ENCODE measurements at places on chromosomes 7 and 10. TPM values are rescaled to one million over a fixed set of nuclear protein-coding genes. Genes with fewer than 3 reads are reported as not detected.

The CYP2C8 gene
- not detected for total RNA-seq

The FAM221A gene
- total RNA-seq, result 13.4 TPM

GRCh38 chr7:132437730-132438129, 138.5 kb downstream of the PLXNA4 start:
- H3K4me1 ChIP-seq, result no peaks in the 10 kb centered on the region
- no peak for DNase-seq

The EPHB6 gene
- total RNA-seq, result 9.7 TPM

- no peaks in the 10 kb centered on the region for H3K27me3 ChIP-seq
- H3K27ac ChIP-seq, result no peak within 1 kb of the TSS
- H3K4me3 ChIP-seq, result peak within 1 kb of the TSS; percentile 81
- no peaks in the 10 kb centered on the region for H3K4me1 ChIP-seq
- peaks cover 3% of the 10 kb centered on the region for H3K36me3 ChIP-seq
Measured at GRCh38 chr7:140397784-140398750, at the start of gene SLC37A3. SLC37A3 (minus strand) TSS chr7:140398530; CDS start chr7:140382526, 16,004 bp downstream.

DNA sequence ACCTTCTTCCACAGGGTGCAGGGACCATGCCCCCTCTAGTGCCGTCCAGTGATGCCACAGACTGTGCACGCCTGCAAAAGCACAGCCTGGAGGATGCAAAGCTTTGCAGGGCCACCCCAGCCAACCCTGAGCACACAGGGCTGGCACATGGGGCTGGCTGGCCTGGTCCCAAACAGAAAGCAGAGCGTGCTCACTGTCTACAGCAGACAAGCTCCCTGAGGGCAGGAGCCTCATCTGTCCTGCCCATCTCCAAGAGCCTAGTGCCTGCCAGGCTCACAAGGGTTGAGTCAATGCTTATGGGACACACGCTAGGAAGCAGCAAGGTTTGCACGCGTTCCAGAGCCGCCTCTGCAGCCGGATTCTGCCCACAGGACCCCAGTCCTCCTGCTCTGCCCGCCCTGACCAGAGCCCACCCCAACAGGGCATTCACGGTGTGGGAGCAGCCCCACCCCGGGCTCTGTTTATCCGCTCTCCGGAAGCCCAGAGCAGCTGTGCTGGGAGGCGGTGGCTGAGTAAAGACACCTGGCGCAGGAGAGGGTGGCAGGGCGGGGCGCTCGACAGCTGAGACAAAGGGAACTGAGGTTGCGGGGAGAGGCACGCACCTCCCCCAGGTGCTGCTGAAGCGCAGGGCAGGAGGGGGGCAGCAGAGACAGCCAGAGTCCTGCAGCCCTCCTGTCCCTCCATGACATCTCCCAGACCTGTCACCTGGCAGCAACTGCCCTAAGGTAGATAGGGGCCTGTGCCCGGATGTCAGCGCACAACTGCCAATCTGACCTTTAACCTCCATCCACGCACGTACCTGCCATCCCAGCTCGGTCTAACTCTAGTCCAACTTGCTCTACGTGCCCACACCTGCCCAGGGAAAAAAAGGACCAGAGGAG, 4.3 kb downstream of the KCNH2 start:
- H3K27ac ChIP-seq, result no peak overlapping the region
- peak; percentile 73 for DNase-seq
- H3K27me3 ChIP-seq, result peaks cover 7% of the 10 kb centered on the region
- peaks cover 5% of the 10 kb centered on the region for H3K4me1 ChIP-seq
- H3K36me3 ChIP-seq, result no peaks in the 10 kb centered on the region

- peaks cover 20% of the 10 kb centered on the region for H3K4me1 ChIP-seq
- H3K27ac ChIP-seq, result no peak overlapping the region
- H3K4me3 ChIP-seq, result no peak overlapping the region
- H3K36me3 ChIP-seq, result no peaks in the 10 kb centered on the region
- no peak for DNase-seq
- no peaks in the 10 kb centered on the region for H3K27me3 ChIP-seq
Measured at GRCh38 chr10:32941357-32941756, 16.7 kb downstream of the ITGB1 start.

The PITX3 gene
- total RNA-seq, result not detected

DNA sequence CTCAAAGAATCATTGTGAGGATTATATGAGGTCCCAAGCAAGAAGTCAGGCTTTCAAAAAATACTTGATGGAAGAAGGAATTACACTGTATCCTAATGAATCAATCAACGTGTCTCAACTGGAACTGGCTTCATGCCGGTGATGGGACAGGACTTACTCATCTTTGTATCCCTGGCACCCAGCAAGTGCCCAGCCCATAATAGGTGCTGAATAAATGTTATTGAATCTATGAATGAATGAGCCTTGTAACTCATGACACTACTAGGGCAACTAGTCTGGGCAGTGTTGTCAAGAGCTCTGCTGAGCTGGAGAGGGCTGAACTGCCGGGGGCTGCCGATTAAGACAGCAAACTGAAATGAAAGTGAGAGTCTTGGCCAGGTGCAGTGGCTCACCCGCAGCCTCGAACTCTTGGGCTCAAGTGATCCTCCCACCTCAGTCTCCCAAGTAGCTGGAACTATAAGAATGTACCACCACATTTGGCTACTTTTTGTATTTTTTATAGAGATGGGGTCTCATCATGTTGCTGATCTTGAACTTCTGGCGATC, 87.2 kb upstream of the KIF5B start:
- H3K27ac ChIP-seq, result no peak overlapping the region
- peaks cover 8% of the 10 kb centered on the region for H3K4me1 ChIP-seq
- no peaks in the 10 kb centered on the region for H3K27me3 ChIP-seq

DNA sequence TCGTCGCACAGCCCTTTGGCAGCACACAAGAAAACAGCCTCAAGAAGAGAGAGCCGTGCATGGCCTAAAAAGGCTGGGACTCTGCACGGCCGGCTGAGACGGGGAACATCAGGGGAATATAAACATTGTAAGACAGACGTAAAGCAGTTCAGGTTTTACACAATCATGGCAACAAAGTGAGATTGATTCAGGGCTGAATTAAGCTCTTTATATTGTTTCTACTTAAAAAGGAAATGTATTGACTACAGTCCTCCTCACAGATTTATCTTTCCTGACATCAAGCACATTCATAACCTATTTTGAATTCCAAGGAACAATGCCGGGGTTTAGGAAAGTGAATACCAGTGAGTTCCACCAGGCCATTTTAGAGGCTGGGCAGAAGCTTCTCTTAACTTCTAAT, 25.2 kb downstream of the SORBS1 start:
- no peaks in the 10 kb centered on the region for H3K27me3 ChIP-seq
- H3K36me3 ChIP-seq, result no peaks in the 10 kb centered on the region
- no peak overlapping the region for H3K27ac ChIP-seq

DNA sequence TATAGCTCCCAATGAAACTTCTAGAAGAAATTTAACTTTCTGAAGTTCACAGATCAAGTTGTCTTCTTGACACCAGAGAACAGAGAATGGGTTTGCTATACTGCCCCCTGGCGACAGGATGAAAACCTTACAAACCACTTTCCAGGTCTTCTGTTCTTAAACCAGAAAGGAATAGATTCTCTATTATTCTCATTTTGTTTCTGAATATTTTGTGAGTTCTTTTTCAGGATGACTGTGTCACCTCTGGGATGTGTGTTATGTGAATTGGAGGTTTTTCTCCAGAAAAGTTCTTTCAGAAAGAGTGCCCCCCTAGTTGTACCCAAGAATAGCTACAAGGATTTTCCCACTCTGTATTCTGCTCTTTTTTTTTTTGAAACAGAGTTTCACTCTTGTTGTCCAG, 6.3 kb downstream of the IFT22 start:
- peak; percentile 66 for DNase-seq
- H3K36me3 ChIP-seq, result peaks cover 60% of the 10 kb centered on the region
- no peaks in the 10 kb centered on the region for H3K27me3 ChIP-seq
- H3K27ac ChIP-seq, result no peak overlapping the region
- no peak overlapping the region for H3K4me3 ChIP-seq

GRCh38 chr7:47807756-47808155, 140.5 kb downstream of the PKD1L1 start:
- no peaks in the 10 kb centered on the region for H3K4me1 ChIP-seq
- no peaks in the 10 kb centered on the region for H3K36me3 ChIP-seq
- no peak overlapping the region for H3K27ac ChIP-seq
- no peaks in the 10 kb centered on the region for H3K27me3 ChIP-seq

DNA sequence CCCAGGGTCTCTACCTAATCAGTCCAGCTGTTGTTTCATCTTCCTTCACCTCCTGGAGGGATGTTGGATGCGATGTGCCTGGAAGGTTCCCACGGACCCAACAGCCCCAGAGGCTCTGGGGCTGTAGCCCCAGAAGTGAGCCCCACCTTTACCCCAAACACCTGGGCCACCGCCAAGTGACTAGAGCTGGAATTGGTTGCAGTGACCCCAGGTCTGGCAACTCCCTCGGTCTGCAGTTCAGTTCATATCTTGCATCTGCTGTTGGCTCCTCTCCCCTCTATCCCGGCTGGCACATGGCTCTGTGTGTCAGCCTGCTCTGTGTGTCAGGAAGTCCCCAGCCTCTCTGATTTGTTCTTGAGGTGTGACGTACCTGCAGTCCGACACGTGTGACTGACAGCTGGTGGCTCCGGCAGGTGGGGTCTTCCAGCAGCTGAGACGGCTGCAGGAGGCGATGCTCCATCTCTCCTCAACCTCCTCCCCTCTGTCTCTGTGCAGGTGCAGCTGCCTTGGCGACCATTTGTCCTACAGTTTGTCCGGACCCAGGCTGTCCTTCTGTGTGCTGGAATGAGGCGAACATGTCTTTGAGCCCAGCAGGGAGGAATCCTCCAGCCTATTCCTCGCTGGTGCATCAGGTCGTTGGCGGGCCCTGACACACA, 38.6 kb downstream of the ELFN1 start:
- H3K4me3 ChIP-seq, result no peak overlapping the region
- H3K36me3 ChIP-seq, result peaks cover 10% of the 10 kb centered on the region
- H3K27ac ChIP-seq, result no peak overlapping the region
- H3K27me3 ChIP-seq, result no peaks in the 10 kb centered on the region
- DNase-seq, result peak; percentile 12

GRCh38 chr7:37709631-37710509, 26.3 kb downstream of the GPR141 start:
- H3K27ac ChIP-seq, result no peak overlapping the region
- no peaks in the 10 kb centered on the region for H3K27me3 ChIP-seq
- H3K4me3 ChIP-seq, result no peak overlapping the region

The TACR2 gene
- total RNA-seq, result not detected

GRCh38 chr10:123462246-123462645, 203.9 kb upstream of the GPR26 start:
- peaks cover 8% of the 10 kb centered on the region for H3K4me1 ChIP-seq
- H3K36me3 ChIP-seq, result no peaks in the 10 kb centered on the region
- no peaks in the 10 kb centered on the region for H3K27me3 ChIP-seq
- no peak overlapping the region for H3K27ac ChIP-seq

The CLEC2L gene
- total RNA-seq, result 0.55 TPM

DNA sequence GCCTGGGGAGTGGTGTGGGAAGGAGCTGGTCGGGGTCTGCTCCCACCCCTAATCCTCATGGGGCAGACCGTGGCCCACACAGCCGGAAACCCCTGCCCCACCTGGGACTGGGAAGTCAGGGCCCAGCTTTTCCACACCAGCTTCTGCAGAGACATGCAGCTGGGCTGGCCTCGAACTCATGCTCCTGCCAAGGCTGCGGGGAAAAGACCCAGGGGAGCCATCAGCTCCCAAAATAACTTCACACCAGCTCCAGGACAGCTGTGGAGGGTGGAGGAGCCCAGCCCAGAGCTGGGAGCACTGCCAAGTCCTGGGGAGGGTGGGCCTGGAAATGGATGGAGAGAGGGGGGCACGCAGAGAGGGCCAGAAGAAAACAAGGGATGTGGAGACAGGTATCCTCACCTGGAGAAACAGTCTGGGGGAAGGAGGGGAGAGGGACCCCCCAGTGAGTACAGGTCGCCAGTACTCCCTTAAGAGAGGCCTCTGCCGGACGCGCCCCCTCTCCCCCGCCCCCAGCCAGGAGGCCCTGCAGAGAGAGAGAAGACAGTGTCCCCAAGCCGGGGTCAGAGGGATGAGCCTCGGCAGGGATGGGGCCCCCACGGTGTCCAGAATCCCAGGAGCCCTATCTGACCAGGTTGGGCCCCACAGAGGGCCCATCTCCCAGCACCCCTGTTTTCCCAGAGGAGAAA, 11.5 kb upstream of the GRIFIN start:
- H3K4me3 ChIP-seq, result no peak overlapping the region
- H3K27ac ChIP-seq, result no peak overlapping the region

The NAT16 gene
- 0.50 TPM for total RNA-seq

DNA sequence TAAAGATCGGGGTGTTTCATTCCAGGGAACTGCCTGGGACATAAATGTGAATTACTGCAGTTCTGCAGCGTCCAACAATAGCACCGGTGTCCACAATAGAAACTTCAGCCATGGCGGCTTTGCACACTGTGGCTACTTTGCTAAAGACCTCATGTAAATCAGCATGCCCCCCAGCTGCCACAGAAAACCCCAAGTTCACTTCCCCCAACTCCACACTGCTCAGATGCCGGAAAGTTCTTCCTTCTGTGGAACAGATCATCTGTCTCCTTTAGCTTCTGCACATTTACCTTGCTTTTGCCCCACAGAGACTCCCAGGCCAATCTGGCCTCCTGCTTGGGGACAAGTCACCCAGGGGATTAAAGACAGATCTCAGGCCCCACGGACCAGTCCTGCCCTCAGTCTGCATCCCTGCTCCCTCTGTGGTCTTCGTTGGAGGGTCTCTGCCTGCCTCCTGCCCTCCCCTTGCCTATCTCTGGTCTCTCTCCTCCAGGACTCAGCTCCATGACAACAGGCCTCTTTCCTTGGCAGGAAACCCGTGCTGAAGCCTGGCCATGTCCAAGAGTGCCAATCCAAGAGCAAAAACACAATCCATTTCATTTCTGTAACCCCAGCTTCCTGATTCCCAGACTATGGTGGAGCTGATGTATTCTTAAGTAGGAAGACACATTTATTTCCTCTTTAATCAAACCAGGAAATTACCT, 403.2 kb downstream of the RPS24 start:
- no peaks in the 10 kb centered on the region for H3K4me1 ChIP-seq
- no peak for DNase-seq
- H3K36me3 ChIP-seq, result no peaks in the 10 kb centered on the region
- H3K27me3 ChIP-seq, result no peaks in the 10 kb centered on the region

The DAGLB gene
- 46.4 TPM for total RNA-seq

DNA sequence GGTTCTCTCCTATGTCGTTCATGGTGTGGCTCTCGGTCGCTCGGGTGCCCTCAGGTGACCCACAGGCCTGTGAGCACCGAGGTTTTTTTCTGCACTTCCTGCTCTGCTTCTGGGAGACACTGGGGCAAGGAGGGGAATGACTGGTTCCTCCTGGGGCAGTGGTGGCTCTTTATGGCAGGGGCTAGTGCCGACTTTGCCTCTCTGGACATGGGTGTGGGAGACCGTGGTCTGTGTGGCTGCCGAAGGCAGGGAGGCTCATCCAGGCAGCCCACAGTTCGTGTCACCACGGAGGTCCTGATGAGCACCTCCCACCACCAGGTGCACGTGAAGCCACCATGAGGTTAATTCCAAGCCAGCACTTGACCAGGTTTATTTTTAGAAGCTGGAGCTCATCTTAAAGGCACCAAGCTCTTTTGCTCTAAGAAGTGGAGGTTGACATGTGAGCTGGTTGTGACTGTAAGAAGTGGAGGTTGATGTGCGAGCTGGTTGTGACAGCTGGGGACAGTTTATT, 24.7 kb upstream of the DPYSL4 start:
- no peaks in the 10 kb centered on the region for H3K36me3 ChIP-seq
- no peak for DNase-seq
- no peaks in the 10 kb centered on the region for H3K27me3 ChIP-seq
- no peaks in the 10 kb centered on the region for H3K4me1 ChIP-seq

The WASHC2A gene
- 32.1 TPM for total RNA-seq

All from H9 (cell line).